ENCODE measurements at places on chromosomes 11 and 22.

GRCh38 chr22:22700631-22701030 lies 56.2 kb downstream of the GGTLC2 start:
- DNase-seq: peak; percentile 12

- peak; percentile 75 for DNase-seq
Observed at GRCh38 chr22:50148991-50149721, 21.4 kb upstream of the PANX2 start.

DNA sequence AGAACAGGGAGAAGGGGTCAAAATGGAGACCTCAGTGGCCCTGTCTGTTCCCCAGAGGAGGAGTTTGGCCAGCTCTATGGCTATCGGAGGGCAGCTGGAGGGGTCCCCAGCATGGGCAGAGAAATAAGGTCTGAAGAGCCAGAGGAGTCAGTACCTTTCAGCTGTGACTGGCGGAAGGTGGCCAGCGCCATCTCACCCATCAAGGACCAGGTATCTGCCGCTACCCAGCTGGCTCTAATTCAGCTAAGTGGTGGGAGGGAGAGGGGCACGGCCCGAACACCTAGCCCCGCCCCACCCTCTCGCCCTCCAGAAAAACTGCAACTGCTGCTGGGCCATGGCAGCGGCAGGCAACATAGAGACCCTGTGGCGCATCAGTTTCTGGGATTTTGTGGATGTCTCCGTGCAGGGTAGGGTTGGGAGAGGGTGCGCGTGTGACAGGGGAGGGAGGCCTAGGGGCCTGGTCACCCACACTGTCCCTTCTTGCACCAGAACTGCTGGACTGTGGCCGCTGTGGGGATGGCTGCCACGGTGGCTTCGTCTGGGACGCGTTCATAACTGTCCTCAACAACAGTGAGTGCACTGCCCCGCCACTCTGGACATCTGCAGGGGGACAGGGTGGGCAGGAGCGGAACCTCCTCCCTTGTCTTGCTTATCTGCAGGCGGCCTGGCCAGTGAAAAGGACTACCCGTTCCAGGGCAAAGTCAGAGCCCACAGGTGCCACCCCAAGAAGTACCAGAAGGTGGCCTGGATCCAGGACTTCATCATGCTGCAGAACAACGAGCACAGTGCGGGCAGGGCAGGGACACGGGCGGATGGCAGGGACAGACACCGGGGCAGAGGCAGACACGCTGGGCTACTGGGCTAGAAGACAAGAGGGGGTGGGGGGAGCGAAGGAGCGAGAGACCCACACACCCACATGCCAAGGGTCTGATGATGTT lies 2.8 kb downstream of the CTSW start:
- peak; percentile 43 for DNase-seq

DNA sequence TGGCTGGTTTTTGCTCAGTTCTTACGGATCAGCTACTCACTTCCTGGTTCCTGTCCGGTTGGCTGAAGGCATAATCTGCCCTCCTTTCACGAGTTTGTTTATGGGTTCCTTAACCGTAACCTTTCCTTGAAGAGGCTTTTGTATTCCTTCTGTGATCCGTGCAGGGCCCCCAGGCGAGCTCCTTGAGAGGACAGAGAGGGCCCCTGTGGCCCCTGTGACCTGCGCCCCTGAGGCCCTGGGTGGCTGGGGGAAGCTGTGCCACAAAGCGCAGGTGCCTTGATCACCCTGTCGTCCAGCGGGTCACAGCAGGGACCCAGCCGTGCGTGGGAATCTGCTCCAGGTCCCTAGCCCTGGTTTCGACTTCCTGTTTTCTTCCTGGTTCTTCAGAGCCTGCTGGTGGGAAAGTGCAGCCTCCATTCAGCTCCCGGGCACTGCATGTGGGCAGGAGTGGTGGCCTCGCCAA lies 27.8 kb upstream of the FADD start:
- DNase-seq: no peak

DNA sequence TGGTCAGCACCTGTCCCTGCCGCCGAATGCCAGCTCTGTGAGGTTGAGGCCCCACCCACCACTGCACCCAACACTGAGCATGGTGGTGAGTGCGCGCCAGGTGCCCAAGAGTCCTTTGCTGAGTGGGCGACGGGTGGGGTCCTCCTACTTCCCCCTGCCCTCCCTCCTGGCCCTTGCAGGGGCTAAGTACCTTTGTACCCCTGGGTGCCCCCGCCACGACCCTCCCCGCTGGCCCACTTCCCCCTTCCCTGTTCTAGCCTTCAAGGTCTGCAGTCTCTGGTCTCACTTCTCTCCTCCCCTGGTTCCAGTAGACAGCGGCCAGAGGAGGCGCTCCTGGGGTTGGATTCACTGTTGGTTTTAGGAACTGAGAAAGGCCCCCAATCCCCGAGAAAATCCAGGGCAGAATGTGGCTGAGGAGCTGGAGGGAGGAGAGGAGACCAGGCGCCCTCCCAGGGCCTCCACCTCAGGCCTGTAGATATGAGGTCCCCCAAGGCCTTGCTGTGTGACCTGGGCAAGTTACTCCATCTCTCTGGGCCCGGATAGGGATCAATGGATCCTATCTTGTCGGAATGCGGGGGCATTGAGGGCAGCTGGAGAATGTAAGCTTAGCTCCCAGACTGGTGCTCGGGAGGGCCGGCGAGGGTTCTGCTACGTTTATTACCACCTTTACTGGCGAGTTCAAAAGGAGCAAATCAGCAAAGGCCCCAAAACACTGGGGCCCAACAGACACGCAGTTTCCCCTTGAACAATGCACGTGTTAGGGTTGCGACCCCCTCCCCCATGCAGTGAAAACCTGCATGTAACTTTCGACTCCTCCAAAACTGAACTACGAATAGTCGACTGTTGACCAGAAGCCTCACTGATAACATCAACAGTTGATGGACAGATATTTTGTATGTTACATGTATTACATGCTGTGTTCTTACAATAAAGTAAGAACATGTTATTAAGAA lies 31.9 kb upstream of the SMIM38 start:
- no peak for DNase-seq

DNA sequence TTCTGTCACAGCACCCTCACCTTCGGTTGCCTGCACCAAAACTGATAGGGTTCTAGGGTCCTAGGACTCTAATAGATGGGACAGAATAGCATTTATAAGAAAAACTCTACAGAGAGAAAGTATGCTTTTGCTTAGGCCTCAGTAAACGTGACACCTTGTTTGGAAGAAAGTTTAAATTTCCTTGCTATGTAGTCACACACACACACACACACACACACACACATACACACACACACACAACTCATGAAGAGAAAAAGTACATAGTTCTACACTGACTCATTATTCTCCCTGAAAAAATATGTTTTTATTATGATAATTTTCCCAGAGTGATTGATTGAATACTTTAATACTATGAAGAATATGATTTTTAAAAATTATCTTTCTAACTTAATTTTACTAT lies 220.8 kb upstream of the SNX19 start:
- DNase-seq: no peak

GRCh38 chr11:76857781-76858410 lies 2.8 kb upstream of the ACER3 start:
- DNase-seq: no peak

DNA sequence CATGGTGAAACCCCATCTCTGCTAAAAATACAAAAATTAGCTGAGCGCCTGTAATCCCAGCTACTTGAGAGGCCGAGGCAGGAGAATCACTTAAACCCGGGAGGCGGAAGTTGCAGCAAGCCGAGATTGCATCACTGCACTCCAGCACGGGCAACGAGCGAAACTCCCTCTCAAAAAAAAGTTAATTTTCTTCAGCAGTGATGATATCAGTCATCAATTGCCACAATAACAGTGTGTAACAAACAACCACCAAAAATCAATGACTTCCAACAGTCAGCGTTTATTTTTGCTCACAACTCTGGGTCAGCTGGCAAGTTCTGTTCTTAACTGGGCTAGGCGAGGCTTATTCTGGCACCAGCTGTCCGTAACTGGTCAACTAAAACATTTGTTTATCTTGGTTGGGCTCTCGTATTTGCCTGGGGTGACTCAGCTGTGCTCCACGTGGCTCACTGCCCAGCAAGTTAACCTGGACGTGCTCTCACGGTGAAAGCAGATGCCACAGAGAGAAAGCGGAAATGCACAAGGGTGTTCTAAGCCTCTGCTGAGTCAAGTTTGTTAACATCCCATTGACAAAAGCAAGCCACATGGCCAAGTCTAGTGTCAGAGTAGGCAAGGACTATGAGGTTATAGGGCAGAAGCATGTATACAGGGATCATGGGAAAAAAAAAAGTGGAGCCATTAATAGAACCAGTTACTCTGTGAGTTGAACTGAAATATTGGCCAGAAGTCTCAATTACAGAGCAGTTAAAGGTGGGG lies 52.1 kb downstream of the LHFPL7 start:
- peak; percentile 96 for DNase-seq

- DNase-seq: no peak
Observed at GRCh38 chr11:2510626-2511402, 66.0 kb downstream of the KCNQ1 start.

GRCh38 chr11:82899186-82899820 lies 927 bp downstream of the PRCP start:
- DNase-seq: no peak

DNA sequence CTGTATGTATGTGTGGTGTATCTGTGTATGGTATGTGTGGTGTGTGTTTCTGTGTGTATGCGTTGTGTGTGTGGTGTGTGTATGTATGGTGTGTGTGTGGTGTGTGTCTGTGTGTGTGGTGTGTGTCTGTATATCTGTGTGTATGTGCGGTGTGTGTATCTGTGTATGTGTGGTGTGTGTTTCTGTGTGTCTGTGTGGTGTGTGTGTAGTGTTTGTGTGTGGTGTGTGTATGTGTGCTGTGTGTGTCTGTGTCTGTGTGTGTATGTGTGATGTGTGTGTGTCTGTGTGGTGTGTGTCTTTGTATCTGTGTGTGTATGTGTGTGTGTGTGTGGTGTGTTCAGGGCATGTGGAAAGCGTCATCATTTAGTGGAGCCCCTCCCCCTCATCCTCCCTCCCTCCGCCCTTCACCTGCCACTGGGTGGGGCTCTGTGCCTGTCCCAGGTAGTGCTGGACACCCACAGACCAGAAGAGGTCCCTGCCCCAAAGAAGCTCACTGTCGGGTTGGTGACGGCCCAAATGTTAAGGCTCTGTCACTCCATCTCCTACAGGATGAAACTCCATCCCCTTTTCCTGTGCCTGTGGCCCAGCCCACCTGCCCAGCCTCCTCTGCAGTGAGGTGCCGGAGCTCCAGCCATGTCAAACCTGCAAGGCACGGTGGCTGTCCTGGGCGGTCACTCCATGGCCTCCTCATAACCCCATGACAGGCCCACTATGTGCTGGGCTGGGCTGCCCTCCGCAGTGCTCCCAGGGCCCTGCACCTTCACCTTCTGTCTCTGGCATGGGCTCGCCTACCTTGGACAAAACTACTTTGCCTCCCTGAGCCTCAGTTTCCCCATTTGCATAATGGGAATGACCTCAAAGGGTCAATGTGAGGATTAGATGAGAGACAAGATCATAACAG lies 23.4 kb upstream of the SHISAL1 start:
- DNase-seq: no peak

DNA sequence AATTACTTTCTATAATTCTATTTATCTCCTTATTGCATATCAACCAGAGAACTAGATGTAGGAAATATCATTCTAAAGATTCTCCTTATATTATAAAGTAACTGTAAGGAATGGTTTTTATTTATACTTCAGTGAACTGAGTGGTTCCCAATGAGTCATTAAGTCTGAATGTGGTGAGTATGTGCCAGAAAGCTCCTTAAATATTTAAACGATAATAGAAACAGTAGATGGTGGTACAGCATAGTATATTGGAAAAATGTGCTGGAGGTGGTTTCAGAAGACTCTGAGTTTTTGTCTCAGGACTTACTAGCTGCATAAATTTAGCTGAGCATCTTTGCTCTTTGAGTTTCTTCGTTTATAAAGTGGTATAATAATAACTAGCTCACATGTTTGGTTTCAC lies 653.5 kb downstream of the FAM181B start:
- DNase-seq: no peak

- peak; percentile 61 for DNase-seq
Observed at GRCh38 chr11:534396-535209, 773 bp downstream of the HRAS start.

- no peak for DNase-seq
Observed at GRCh38 chr11:118622376-118623268, 15.2 kb downstream of the PHLDB1 start.

GRCh38 chr22:44192816-44193534 lies 12.2 kb downstream of the PARVG start:
- DNase-seq: no peak

DNA sequence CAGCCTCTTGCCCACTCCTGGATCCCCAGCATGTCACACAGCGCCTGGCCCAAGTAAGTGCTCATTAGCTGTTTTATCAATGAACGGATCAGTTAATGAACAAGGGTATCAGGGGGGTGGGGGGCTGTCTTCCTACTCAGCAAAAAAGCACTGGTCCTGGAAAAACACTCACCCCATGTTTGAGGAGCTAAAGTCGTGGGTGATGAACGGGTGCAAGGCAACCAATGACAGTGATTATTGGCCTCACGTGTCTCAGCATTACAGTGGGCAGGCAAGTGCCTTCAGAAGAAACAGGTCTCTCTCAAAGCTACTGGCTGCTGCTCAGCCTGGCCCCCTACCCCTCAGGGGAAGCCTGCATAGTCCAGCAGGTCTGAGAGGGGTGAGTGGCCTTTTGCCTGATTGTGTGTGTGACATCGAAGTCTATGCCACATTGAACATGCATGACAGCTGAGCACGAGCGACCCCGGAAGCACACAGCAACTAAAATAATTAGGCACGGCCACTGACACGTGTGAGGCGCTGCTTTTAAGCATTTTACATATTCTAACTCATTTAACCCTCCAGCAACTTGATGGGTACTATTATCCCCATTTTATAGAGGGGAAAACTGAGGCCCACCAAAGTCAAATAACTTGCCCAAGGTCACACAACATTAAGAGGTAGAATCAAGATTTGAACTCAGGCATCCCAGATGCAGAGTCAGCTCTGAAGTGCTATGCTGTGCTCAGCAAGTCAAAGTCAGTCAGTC lies 2.6 kb upstream of the MS4A10 start:
- DNase-seq: no peak

DNA sequence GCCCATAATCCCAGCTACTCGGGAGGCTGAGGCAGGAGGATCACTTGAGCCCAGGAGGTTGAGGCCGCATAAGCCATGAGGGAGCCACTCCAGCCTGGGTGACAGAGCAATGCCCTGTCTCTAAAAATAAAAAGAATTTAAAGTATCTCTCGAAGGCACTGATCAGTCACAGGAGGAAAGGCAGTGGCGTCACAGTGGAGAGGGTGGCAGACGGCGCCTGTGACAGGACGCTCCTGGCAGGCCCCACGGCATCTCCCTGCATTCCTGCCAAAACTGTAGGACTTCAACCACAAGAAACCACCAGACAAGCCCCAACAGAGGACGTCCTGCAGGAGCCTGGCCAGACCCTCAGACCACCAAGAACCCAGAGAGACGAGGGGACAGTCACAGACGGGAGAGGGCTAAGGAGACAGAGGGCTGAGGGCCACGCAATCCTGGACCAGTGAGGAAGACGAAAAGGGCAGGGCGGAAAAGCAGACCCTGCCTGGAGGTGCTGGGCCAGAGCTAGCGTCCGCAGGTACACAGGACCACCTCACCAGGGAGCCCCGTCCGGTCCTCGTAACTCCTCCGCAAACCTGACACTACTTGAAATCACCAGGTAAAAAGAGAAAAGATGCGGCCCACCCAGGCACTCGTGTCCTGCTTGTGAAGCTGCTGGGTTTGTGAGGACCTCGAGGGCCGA lies 5.9 kb downstream of the RNH1 start:
- peak; percentile 43 for DNase-seq

Measured in left lobe of liver (tissue), 2 donors.